Endothelial cell (in vitro differentiated cells): ENCODE measurements at places on chromosomes 2 and 18.

DNA sequence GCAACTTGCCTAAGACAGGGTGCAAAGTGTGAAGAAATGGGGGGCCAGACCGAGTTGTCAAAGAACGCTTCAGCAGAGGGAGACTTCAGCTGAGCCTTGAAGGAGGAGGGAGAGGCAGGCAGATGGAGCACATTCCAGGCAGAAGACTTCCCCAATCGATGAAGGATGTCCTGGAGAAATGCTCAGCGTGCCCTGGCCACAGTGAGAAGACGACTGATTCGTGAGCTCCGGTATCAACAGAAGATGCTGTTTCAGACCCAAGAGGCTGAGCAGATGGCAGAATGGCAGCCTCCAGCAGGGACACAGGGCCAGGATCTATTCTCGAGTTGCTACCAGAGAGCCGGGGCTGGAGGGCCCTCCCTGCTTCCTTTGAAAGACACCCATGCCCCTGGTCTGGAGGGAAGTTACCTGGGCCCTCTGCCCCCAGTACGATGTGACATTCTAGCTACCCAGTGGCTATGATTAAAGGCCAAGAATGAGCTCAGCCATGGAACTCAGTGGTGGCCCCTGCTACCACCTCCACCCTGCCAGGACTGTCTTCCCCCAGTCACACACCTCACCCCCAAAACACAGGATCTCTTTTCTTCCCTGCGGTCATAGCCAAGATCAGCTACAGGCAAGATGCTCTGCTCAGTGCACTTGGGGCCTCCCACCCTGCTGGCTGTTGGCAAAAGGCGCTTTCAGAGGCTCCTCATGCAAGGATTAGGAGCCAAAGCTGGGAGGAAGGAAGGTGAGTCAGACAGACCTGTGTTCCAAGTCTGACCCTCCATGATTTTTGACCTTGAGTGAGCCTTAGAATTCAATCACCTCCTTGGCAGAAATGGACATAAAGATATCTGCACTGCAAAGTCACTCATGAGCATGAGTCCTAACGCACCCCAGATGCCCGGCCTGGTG lies 84.3 kb downstream of the TFCP2L1 start:
- DNase-seq = no peak

- DNase-seq = no peak
Measured at GRCh38 chr2:174263997-174264396, 15.7 kb upstream of the OLA1 start.

- DNase-seq = no peak
Measured at GRCh38 chr2:127407661-127408003, 10.6 kb upstream of the PROC start.

DNA sequence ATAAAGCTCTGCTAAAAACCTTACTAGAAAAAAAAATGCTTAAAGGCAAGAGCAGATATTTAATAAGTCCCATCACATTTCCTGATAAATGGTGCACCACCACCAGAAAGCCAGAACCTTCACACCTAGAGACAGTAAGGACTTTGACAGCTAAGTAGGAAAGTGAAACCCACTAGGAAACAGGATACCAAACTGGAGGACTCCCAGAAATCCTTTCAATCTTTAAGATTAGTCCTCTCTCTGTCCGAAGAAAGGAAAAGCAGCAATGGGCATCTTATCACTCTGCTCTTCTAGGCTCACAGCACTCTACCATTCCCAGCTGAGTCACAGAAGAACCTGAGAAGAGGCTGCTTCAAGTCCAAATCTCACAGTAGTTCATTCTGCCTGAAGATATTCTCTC lies 3.7 kb downstream of the DYM start:
- DNase-seq = no peak

GRCh38 chr2:153405196-153405595 lies 73.4 kb downstream of the RPRM start:
- DNase-seq = no peak

DNA sequence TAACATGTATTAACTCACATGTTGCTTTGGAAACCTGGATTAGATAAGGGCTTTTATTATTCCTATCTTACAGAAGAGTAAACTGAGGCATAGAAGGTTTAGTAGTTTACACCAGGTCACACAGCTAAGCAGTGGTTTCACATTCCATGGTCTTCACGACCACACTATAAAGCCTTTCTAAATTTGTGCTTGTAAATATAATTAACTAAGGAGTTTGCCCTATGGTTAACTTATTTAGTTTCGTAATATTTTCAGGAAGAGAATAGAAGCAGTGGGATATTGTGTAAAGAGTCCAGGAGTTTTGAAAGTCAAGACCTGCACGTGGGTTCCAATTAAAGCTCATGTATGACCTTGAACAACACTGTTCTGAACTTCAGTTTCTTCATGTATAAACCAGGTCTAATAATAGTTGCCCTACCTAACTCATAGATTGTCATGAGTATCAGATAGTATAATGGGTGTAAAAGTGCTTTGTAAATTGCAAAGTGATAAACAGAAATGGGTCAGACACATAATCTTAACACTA lies 19.5 kb upstream of the SOS1 start:
- DNase-seq = no peak

- DNase-seq = no peak
Measured at GRCh38 chr2:101892377-101892776, 99.4 kb upstream of the IL1R2 start.

DNA sequence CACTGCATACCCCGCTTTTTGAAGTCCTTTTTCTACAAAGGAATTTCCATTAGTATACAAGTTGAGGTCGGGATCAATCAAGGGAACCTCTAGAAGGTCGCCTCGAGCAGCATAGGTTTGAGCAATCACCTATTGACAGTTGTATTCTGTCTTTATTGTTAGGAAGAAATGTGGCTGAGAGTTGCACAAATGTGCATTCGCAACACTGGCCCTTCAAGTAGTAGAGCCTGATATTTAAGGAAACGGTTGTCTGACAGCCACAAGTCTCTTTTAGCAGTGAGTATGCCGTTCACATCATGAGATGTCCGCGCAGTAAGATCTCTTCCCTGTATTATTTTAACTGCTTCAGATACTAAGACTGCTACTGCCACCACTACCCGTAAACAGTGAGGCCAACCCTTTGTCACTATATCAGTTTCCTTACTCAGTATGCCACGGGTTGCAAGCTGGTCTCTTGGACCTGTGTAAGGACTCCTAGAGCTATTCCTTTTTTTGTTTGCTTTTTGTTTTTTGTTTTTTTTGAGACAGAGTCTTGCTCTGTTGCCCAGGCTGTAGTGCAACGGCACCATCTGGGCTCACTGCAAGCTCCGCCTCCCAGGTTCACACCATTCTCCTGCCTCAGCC lies 10.0 kb upstream of the STARD7 start:
- DNase-seq = no peak

GRCh38 chr18:37361335-37362157 lies 204.1 kb downstream of the CELF4 start:
- no peak for DNase-seq
